Stimulated activated CD4-positive, alpha-beta T cell treated with anti-CD3 and anti-CD28 coated beads, Interleukin-15, amount 100 ng/mL, for 1 hour (primary cell): ENCODE measurements at places on chromosomes 7 and 10.

GRCh38 chr7:151886783-151887182, 9.9 kb upstream of the PRKAG2 start:
- DNase-seq = no peak

DNA sequence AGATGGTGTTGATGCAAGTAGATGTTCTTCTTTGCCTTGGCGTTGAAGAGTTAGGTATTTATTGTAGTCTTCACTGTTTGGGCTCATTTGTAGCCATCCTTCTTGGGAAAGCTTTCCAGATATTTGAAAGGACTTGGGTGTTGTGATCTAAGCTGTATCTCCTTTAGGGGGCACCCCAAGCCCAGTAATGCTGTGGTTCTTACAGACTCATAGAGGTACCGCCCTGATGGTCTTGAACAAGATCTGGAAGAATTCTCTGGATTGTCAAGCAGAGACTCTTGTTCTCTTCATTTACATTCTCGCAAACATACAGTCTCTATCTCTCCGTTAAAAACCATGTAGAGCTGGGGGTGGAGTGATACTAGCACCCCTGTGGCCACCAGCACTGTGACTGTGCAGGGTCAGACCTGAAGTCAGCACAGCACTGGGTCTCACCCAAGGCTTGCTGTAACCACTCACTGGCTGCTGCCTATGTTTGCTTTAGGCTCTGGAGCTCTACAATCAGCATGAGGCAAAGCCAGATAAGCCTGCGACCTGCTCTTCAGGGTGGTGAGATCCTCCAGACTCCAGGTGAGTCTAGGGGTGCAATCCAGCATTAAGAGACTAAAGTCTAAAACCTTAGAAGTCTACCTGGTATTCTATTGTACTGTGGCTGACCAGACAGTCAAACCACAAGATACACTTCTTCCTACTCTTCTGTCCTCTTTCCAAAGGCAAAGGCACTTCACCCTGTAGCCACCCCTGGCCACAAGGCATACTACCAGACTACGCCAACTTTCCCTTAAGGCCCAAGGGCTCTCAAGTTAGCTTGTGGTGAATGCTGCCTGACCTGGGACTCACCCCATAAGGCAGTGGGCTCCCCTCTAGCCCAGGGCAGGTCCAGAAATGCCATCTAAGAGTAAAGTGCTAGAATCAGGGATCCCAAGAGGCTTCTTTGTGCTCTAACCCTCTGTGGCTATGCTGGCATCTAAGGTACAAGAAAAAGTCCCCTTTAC, 209.7 kb upstream of the TMEM196 start:
- no peak for DNase-seq

GRCh38 chr7:92588561-92588960, 1.6 kb downstream of the FAM133B start:
- no peak for DNase-seq

- no peak for DNase-seq
These were observed 21.1 kb downstream of the AIFM2 start for GRCh38 chr10:70111496-70111895.

DNA sequence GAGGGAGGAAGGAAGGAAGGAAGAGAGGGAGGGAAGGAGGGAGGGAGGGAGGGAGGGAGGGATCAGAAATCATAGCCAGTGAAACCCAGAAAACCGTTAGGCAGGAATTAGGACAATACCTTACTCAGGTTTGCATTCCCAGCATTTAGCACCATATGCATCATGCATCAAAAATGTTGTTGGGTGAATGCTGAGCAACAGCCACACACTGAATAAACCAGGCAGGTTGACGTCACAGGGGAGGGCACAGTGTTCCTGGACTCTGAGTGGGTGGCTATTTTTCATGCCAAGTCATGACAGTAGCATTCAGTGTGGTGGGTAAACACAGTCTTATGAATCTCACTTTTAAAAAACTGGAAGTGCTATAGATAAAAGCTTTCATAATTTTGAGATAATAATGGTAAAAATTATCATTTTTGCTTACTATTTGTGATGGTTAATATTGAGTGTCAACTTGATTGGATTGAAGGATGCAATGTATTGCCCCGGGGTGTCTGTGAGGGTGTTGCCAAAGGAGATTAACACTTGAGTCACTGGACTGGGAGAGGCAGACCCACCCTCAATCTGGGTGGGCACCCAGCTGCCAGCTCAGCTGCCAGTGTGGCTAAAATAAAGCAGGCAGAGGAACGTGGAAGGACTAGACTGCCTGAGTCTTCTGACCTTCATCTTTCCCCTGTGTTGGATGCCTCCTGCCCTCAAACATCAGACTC, 199.1 kb upstream of the PRKCQ start:
- DNase-seq = no peak

GRCh38 chr7:128838981-128839731, 8.9 kb downstream of the FLNC start:
- no peak for DNase-seq

GRCh38 chr10:639001-639750, 50.3 kb downstream of the DIP2C start:
- no peak for DNase-seq

DNA sequence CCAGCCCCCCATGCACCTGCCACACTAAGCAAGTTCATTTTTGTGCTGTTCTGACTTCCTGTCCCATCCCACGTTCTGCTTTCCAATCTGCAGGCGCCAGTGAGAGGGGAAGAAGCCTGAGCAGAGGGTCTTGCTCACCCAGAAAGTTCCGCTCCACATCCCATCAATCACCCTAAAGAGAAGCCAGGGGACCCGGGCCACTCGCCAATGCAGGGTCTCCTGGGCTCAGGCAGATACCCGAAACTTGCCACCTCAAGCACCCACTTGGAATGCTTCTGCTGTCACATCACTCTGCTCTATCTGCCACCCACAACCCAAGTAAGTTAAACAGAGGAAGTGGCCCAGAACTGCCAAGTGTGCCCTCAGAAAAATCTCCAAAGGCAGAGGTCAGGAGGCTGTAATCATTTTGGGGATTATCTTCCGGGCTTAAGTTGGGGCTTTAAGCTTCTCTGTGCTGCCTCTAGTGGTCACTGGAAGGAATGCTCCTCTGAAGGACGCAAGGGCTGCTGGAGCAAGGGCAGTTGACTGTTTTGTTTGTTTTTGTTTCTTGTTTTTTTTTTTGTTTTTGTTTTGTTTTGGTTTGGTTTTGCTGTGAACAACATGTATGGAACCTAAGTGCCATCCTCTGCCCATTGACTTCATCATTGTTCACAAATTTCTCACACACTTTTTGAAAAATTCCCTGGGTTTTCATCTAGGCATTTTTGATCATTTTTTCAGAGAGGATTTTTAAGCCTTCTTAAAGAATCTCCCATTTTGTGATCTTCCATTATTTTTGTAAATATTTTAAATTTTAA, 25.5 kb downstream of the PRR15 start:
- DNase-seq = no peak

DNA sequence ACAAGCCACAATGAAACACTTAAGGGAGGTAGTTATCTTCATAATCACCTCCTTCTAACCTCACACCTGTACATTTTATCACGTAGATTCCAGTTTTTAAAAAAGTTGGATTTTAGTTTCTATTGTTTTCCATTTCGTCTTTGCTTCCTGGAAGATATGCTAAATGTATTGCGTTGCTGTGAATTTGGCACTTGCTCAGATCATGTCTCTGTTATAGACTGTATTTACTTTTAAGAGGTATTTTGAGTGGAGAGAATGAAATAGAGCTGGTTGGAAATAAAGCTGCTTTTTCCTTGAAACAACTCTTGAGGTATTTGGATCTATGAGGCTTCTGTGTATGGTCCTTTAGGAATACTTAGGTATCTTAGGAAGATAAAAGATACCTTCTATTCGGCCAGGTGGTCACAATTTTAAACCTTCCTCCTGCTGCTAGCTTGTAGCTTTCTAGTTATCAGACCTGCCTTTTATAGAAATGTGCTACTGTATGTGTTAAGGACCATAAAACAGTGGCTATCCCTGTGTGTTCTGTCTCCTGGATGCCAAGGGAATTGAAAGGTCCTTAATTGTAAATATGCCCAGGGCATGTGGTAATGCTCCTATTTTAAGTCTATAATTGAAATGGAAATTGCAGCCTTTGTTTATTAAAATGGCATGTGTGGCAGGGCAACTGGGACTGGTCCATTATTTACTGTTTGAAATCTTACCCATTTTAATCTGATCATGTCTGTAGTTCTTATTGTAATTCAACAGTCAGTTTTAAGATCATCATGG, 147.7 kb downstream of the SND1 start:
- no peak for DNase-seq

DNA sequence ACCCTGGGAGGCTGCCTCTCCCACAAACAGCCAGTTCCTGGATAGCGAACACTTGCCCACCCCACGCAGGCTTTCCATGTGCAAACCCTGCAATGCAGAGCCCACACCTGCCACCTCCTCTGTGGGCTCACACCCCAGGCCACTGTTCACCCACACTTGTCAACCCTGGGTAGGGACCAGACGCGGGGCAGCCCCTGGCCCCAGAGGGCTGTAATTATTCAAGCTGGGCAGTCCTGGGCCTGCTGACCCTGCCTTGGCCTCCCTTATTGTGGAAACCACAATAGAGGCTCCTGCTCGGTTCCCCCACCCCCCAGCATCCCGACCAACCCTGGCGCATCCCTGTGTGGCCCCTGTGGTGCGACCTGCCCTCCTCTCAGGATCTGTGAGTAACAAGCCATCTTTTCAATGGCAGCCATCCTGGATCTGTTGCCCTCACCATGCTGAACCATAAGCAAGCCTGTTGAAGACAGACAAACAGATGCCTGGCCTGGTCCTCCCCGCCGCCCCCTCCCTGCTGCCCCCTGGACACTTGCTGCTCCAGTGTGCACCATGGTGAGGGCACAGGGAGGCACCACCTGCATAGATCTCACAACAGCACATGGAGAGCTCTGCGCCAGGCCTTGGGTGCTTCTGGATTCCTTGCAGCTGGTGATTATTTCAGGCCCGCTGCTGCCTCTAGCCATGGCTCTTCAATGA, 15.8 kb upstream of the UBE3C start:
- no peak for DNase-seq
